ENCODE measurements at places on chromosomes 12 and 14.

GRCh38 chr14:104595911-104596450 lies 8.6 kb downstream of the TMEM179 start:
- DNase-seq, result no peak

DNA sequence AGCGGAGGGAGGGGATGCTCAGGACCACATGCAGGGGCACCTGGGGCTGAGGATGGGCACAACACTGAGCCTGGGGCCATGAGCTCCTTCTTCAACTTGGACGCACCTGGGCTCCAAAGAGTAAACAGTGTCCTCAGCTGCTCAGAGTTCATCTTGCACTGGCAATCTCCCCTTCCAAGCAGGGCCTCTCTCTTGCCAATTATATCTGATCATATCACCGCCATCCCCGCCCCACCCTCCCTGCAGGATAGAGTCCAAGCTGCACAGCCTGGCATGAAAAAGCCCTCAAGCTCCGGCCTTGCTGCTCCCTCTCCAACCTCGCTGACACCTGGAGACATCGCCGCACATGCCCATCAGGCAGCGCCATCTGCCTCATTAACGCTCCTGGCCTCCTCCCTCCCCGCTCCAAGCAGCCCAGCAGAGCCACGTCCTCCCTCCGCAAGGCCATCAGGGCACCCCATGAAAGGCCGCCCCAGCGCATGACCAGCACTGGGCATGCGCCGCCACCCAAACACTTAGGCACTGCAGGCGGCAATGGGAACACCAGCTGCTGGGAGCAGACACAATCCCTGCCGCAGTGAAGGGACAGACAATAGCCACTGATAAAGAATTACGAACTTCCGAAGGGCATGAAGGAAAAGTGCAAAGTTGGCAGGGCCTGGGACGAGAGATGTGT lies 88.8 kb downstream of the CHGA start:
- DNase-seq, result peak; percentile 75

- no peak for DNase-seq
Observed at GRCh38 chr12:130458341-130458740, 120.7 kb downstream of the PIWIL1 start.

DNA sequence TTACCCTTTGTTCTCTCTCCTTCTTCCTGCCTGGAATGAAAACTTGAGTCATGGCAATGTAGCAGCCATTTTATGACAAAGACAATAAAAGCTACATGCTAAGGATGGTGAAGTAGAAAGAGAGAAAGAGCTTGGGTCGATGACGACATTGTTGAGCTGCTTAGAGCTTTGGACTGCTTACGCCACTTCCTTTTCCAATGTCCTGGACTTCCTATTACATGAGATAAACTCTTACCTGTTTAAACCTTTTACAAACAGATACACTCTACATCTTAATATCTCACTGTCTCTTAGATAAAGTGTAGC lies 70.1 kb downstream of the PEBP1 start:
- no peak for DNase-seq

DNA sequence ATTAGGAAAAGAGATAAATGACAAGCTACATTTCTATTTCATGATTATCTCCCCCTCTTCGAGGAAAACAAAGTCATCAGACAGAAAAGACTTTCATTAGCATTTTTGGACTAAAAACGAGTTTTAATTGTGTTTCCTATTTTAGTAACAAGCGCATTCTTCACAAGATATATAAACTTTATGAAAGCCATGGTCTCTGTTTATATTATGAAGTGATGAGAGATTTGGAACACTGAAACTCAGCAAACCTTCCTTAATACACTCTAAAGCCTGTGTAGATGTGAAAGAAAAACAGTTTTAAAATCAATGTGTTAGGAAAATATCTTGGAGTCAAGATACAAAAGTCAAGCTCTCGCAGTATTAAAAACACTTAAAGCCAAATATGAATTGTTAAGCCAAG lies 539.1 kb downstream of the LRFN5 start:
- DNase-seq, result no peak

DNA sequence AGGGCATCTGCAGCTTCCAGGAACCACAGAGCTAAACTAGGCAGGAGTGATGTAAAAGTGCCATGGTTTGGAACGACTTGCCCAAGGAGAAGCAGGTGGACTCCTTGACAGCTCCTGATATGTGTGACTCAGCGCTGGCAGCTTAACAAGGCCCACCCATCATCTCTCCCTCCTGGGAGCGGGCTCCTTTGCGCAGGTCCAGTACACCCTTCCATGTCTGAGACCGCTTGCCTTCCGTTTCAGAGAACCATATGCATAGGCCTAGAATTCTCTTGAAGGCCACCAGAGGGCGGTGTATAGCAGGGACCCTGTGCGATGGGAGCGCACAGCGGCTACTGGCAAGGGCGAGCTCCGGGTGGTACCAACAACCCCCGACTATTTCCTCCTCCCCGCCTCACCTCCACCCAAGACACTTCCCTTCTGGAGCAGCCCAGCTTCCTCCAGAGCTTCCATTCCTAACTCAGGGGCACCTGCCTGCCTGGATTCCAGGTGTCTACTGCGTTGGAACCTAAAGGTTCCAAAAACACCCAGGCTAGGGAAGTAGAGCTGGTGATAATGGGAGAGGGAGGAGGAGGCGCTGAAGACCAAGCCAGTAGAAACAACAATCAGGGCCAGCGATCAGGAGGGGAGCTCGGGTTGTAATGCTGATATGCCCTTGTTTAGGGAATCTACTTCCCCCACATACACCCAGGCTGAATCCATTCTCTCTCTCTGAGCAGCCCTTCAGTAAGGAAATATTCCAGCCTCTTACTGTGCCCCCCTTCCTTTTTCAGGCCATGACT lies 6.3 kb downstream of the DHH start:
- peak; percentile 84 for DNase-seq

GRCh38 chr12:78385541-78385940 lies 479.0 kb upstream of the SYT1 start:
- no peak for DNase-seq

DNA sequence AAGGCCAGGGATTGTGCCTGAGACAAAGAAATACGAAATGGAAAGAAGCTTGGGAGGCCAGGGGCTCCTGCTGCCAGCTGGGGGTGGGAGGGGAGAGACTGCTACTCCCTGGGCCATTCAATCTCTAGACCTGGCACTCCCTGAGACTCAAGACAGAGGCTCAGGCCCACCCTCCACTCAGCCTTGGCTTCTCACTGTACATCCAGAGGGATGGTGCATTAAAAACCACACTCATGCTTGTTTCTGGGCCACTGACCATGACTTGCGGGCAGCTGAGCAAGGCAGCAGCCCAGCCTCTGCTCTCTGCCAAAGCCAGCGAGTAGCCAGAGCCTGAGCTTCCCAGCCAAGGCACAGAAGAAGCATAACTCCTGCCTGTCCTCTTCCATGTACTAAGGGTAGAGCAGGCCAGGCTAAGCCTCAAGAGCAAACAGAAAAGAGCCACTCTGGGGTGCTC lies 41.5 kb downstream of the PITPNM2 start:
- DNase-seq, result no peak

DNA sequence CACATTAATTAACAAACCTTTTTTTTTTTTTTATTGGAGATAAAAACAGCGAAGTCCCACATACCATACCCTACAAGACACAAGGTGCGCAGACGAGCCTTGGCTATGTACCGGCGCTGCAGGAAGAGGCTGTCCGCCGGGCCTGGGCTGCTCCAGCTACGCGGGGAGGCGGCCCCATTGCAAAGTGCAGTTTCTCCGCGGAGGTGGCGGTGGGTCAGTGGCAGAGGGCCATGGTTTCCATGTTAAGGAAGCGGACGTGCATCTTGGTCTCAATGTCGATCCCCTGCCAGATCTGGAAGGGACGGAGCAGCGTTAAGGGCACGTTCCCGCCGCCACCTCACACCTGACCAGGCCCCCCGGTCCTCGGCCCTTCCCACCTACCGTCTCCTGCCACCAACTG lies 60.3 kb downstream of the TESC start:
- no peak for DNase-seq

DNA sequence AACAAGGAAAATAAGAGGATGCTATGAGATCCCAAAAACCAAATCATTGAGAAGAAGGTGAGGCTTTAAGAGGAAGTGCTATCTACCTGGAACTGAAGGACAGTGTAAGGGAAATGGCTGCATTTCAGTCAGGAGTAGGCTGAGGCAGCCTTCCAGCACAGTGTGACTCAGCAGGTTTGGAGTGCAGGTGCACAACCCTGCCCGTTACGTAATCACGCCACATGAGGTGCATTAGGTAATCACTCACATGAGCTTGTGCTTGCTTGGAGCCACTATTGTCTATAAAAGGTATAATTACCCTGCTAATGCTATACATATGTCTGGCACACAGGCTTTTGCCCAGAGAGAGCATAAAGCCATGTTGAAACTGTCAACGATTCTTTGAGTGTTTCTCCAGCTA lies 74.9 kb downstream of the DIO2 start:
- DNase-seq, result no peak

DNA sequence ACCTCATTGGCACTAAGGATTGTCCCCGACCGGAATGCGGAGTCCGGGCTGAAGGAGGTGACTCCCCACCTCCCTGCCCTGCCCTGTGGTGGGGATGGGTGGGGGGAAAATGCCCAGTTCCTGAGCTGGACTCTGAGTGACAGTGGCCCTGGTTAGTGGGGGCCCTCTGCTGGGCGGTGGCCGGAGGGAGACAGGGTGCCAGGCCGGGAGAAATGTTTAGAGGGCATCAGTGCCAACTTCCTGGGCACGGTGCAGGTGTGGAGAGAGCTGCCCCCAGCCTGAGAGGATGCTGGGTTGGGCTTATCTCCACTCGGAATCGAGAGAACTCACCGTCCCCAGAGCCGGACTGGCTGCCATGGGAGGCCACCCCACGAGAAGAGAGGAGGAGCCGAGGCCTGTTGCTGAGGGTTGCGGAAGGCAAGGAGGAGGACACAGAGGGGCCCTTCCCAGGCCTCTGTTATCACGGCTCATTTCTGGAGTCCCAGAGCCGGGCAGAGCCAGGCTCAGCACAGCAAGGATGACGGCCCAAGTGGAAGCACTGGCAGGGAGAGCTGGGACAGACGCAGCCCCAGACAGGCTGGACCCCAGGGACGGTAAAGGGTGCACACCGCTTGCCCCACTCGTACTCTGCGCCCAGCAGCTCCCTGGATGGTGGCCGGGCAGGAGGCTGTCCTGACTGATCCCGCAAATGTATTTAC lies 156.7 kb downstream of the KIF26A start:
- no peak for DNase-seq

DNA sequence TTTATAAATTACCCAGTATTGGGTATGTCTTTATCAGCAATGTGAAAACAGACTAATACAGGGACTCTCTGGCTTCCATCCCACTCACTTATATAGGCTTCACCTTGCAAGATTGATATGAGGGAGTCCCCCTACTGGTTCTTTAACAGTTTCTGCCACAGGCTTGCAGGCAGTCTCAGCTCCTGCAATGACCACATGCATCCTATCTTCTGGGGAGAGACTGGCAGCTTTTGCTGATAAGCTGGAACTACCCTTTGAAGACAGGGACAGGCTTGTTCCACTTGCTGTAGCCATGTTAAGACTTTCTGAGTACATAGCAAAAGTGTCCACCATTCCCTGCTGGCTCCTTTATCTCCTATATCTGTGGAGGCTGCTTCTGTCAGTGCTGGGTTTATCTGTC lies 531.7 kb upstream of the FLRT2 start:
- DNase-seq, result no peak

- peak; percentile 55 for DNase-seq
Observed at GRCh38 chr12:78210894-78211302, 380.2 kb downstream of the NAV3 start.

- DNase-seq, result no peak
Observed at GRCh38 chr12:124217508-124218242, 77.2 kb upstream of the RFLNA start.

- peak; percentile 92 for DNase-seq
Observed at GRCh38 chr12:78864403-78864869, at the start of gene SYT1. TSS of gene SYT1 (plus strand) at chr12:78864774.

GRCh38 chr12:42790761-42791151 lies 201.2 kb upstream of the PRICKLE1 start:
- no peak for DNase-seq

DNA sequence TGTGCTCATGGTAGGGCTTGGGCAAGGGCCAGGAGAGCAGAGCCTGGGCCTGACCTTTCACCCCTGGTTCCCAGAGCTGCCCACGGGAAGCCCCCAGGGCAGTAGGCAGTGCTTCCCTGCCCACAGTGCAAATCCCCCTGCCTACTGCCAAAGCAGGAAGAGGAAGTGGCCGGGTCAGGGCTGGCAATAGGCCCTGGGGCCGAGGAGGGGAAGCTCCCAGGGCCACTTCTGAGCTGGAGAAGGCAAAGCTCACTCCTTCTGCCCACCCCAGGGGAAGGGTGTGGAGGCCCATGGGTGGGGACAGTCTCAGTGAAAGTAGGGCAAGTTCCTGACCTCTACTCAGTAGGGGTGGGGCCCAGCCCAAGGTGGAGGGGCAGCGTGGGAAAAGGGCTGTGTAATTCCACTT lies 5.4 kb upstream of the NR4A1 start:
- DNase-seq, result no peak

DNA sequence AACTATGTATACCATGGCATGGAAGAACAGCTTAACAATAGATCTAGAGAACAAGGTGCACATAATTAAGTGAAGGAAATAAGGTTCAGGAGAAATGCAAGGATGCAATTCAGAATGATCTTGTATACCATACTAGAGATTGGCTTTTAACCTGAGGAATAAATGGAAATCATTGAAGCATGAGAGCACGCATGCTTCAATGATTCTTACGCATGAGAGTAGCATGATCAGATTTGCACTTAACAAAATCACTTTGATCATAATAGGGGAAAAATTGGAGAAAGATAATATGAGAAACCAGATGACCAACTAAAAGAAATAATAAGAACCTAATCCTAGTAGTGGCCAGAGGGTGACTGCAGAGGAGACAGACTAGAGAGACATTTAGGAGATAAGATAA lies 133.3 kb upstream of the FSCB start:
- no peak for DNase-seq

DNA sequence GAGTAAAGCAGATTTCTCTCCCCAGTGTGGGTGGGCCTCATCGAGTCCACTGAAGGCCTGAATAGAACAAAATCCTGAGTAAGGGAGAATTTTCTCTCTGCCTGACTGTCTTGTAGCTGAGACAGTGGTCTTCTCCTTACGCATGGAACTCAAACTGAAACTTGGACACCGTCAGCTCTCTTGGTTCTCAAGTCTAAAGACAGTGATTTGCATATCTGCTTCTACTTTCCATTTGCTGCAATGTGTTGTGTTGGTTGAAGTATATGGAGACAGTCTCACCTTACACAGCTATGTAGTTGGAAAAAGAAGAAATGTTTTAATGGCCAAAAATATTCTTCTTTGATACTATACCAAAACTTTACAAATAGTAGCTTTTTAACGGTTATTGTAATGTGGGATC lies 160.2 kb upstream of the LMNTD1 start:
- no peak for DNase-seq

DNA sequence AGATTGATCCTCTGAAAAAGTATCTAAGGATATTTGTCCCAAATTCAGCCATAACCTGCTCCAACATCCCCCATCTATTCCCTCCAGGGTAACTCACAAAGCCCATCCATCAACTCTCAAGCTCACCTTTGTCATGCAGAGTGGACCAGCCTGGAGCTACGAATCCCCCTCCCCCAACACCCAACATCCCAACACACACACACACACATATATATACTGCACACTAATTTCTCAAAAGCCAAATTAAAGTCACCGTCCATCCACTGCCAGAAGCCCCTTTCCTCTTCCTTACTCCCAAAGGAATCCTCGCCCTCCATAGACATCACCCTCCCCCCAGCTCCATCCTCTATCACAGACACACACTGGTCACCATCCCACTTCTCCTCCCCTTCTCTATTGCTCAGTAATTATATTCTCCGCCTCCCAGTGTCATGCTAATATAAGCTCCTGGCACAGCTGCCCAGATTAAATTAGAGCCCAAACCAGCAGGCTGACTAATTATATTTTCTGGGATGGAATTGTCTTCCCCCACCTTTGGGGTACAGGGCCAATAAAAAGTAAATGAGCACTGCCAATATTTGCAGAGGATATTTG lies 13.5 kb upstream of the TESPA1 start:
- no peak for DNase-seq

Data from NCI-H2107 (cell line).